ENCODE measurements at places on chromosomes 4 and X. TPM values are rescaled to one million over a fixed set of nuclear protein-coding genes. Genes with fewer than 3 reads are reported as not detected.

CFAP99 gene
- total RNA-seq, result 0.69 TPM

KLHL13 gene
- 209 TPM for total RNA-seq

AWAT2 gene
- not detected for total RNA-seq

CLGN gene
- total RNA-seq, result 10.8 TPM

SMARCAD1 gene
- 83.3 TPM for total RNA-seq
